ENCODE measurements at places on chromosomes 3 and 15.

DNA sequence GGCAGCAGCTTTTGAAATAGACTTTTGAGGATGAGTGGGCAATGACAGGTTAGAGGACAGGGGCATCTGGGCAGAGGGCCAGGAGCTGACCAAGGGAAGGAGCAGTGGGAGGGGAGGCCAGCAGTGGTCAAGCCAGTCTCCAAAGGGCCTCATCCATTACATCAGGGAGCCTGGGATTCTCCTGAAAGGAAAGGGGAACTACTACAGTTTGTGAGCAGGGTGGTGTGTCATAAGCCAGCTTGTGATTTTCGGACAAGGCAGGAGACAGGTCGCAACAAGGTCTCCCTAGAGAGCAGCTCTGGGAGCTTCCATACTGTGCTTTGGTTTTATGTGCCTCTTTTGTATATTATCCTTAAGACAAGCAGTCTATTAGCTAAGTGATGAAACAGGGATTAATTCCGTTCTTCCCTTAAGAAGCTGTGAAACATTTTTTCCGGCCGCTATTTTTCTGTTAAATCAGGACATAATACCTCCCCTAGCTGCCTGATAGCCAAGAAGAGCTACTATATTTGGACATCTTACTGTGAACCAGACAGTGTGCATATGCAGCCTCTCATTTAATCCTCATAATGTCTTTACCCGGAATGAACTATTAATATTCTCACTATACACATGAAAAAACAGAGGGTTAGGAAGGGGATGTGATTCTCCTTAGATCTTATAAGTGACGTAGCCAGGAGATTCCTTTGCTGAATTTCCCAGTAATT, 46.4 kb downstream of the C2CD4B start:
- no peak for DNase-seq

GRCh38 chr3:123031051-123031450, 3.5 kb upstream of the SEMA5B start:
- no peak for DNase-seq

DNA sequence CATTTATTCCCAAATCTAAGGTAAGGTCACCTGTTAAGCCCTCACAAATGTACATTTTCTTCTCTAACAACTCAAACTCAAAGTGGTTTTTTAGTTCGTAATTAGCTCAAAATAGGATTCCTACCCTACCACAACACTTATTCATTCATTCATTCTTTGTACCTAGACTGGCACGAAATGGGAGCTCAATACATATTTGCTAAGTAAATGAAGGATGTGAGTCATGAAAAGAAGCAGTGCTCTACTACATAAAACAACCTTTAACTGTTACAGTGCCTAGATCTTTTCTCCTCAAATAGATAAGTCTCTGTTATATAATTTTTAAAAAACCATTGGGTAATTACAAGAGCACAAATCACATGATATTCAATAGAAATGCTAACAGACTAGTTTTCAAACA, 13.1 kb downstream of the RSL24D1 start:
- no peak for DNase-seq

DNA sequence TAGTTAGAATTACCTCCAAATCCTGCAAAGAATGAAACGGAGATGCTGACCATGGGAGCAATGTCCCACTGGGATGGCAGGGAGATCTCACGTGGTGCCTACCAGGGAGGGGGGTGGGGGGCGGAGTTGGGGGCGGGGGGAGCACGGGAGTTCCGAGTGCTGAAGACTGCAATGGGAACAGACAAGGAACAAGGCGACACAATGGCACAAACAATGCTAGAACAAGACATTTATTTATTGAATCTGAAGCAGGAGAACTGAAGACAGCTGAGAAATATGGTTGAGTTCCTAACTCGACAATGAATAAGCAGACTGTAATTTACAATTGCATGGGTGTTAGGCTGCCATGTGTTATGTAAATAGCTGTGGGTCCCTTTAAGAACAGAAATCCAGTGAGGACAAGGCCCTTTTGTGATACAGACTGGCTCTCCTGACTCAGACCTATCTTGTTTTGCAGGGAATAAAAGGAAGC, 91.2 kb downstream of the AQP9 start:
- DNase-seq, result no peak

DNA sequence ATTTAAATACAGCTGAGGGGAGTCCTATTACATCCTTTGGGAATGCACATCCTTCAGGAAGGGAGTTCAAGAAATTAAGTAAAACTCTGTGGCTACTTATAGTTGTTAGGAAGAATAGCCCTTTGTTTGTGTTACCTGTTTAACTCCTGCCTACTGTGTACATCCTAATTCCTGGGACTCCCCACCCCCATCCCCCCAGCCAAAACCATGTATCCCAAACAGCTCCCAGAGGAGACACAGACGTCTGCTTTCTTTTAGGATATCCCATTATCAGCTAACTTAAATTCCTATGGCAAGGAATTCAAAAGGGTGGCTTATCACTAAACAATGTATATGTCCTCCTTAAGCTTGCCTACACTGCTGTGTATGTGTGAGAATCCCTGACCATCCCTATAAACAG, 581.7 kb downstream of the DIPK2A start:
- no peak for DNase-seq

DNA sequence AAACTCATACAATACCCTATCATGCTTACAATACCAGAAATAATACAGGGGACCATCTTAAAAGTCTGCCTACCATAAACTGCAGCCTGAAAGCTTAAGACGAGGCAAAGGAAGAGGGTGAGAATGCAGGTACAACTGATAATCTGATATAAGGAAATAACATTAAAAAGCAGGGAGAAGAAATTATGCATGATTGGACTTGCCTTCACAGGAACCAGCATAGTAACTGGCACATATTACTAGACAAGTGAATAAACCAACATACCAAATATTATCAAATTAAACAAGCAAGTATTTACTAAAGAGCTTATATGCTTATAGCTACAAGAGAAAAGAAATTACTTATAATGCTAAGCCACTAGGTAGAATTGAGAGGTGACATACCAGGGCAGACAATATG, 18.7 kb downstream of the ANKRD28 start:
- no peak for DNase-seq

All from left ventricle myocardium inferior (tissue), 1 donor.